ENCODE measurements at places on chromosomes 5 and 9.

- no peak for DNase-seq
These were observed 123.1 kb downstream of the TLE4 start for GRCh38 chr9:79694676-79695400.

DNA sequence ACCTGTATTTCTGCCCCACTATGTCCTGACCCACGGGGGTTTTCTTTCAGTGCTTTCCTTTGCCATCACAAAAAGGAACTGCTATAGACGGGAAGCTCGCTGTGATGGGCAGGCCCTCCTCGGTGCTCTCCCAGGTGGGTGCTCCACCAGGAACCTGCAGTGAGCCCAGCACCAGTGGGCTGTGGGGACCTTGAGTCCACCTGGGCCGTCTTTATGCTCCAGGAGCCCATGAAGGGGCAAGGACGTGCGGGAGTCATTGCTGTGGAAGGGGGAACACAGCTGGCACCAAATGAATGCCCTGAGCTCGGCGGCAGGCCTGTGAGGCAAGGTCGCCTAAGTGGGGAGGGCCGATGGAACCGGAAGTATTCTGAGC is 36.7 kb upstream of the SLC6A3 start:
- no peak for DNase-seq

GRCh38 chr9:18127499-18127875 is 346.5 kb upstream of the ADAMTSL1 start:
- no peak for DNase-seq

DNA sequence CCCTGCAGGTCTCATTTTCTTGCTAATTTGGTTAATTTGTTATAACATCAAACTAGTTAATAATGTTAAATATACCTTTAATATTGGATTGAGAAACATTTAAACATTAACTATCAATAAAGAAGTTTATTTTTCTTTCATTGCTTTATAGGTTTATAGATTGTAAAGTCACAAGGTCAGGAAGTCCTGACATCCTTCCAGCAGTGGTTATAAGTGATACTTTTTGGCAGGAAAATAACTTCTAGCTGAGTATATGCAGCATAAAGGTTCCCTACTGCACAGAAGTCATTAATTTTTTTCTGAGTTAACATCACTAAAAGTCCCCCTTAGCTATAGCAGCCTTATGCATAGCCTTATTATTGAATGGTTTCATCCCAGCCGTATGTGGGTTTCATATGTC is 85.5 kb downstream of the LNPEP start:
- no peak for DNase-seq

GRCh38 chr5:125194883-125195282 is 448.4 kb upstream of the ZNF608 start:
- no peak for DNase-seq

DNA sequence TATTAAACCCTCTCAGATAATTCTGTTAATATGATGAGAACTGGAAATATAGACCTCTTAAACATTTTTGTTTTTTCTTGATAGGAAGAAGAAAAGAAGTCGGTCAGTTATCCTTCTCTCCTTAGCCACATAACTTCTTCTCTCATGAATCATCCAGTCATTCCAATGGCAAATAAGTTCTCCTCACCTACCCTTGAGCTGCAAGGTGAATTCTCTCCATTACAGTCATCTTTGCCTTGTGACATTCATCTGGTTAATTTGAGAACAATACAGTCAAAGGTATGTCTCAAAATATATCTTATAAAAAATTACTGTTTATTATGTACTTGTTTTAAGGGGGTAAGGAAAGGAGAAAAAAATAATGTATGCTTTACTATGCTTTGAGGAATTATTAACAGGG is 165.3 kb downstream of the MAN2A1 start:
- DNase-seq: no peak

GRCh38 chr5:136016945-136017530 is 11.8 kb upstream of the TGFBI start:
- no peak for DNase-seq

DNA sequence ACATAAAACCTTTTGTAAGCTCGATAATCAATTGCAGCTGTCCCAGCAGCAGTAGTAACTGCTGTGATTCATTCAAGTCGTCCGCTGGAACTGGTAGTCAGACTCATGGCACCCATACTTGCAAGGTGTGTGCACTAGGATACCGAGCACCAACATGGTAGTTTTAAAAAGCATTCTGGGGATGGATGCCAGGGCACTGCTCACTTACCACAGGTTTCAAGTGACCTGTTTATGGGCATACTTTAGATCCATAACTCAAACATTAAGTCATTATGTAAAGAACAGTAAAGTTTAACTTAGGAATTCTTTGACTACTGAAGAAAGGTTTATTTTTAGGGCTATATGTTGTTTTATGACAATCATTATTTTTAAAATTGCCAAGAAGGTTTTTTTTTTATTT is 2277.6 kb downstream of the MAT2B start:
- no peak for DNase-seq

GRCh38 chr5:22593592-22593991 is 259.6 kb downstream of the CDH12 start:
- no peak for DNase-seq

DNA sequence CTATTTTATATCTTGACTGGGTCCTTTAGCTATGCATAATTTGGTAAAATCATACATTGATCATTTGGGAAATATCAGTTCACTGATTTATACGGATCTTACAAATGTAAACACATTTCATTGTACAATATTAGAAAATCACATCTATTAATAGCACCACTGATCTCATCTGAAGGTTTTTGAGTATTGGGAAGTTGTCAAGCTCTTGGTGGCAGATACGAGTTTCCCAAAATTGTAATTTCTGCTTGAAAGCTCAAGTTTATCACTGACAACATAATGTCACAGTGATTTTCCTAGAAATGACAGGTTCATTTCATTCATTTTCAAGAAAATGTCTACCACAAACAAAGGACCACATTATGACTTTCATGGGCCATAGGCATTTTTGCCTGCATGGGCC is 3.0 kb upstream of the MACROH2A1 start:
- no peak for DNase-seq

GRCh38 chr5:112857866-112858265 is 3.2 kb upstream of the SRP19 start:
- DNase-seq: no peak

DNA sequence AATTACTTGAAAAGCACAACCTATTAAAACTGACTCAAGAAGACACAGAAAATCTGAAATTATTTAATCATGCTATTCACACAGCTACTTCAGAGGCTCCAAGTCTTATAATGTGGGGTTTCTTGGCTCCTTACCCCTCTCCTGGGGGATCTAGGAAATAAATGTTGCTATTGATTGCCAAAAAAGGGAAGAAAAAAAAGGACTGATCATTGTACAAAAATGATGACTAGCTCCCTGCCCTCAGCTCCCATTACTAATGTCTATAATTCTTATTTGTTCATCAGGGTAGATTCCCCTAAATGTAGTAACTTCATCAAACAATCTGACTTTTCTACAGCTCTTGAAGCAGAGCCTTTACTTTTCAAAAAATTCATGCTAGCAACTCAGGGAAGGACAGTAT is 3.3 kb upstream of the SMC5 start:
- DNase-seq: no peak

DNA sequence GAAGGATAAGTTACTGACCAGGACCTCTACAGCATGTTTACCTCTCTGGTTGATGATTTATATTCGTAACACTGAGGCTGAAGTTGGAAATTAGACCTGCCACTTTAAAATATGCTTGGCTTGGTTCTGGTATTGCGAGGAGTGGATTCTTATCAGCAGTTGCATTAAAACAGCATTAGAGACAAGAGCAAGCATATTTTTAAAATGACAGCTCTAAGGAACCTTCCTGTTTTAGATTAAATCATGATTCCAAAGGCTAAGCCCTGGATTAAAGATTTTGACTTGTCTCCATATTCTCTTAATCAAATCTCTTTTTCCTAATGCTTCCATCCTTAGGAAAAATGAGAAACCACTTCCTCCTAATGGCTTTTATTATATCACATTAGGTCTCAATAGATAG is 277.8 kb downstream of the KCTD16 start:
- DNase-seq: no peak

- no peak for DNase-seq
These were observed 107.3 kb upstream of the SARDH start for GRCh38 chr9:133845440-133845839.

DNA sequence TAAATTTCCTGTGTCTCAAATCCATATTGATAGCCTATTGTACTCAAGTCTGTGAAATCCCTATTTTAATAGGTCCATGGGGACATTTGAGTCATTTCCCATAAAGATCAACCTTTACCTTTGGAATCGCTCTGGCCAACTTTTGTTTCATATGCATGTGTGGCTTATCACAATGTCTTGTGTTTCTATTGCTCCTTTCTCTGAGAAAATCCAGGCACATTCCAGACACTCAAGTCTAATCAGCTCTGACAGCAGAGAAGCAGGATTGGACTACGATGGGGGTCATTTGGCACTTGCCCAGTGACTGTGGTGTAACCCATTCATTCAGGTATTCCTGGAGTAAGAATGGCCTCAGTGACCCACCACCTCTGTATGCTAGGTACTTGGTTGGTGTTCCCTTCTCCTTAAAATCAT is 48.4 kb downstream of the ACTBL2 start:
- DNase-seq: no peak

- DNase-seq: no peak
These were observed 59.3 kb downstream of the SLC46A2 start for GRCh38 chr9:112831281-112831851.

DNA sequence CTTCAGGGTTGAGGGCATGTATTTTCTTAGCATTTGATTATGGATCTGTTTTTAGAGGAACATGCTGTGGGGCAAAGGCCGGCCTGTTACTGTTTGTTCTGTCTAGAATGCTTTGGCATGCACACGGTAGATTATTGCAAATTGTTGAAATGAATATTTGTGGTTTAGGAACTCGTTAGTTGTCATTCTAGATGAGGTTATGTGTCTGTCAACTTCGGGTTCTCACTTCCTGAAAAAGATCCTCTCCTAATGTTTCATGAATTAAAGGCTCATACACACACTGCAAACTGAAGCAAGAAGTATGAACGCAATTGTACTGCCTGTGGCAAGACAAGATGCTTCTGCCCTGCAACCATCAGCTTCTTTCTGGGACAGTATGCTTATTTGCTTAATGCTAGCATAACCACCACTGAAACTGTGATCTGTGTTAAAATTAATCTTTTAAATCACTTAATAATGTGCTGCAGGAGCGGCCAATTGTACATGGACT is 99.6 kb downstream of the BASP1 start:
- DNase-seq: no peak

DNA sequence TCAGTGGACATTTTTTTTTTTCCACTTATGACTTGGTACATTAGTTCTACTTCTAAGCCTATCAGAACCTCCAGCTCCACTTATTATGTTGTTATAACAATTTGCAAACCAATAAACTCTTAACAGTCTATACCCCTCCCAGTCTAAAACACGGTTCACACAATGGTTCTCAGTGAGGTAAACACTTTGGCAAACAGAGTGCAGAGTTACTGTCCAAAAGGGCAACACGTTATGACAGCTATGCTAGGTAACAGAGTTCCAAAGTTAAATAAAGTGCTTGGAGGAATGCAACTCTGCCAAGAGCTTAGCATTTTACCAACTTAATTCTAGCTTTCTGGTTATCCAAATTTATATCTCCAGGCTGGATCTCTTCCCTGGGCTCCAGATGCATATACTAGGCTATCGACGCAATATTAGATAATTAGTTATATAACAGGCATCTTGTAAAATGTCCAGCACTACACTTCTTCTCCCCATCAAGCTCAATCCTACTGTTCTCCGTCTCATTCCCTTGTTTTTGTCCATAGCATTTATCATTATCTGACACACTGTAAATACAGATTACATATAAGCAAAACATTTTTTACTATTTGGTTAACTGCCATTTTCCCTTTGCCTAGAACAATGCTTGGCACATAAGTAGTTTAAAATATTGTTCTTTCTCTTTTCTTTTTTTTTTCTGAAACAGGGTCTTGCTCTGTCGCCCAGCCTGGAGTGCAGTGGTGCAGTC is 14.3 kb downstream of the FNBP1 start:
- no peak for DNase-seq

DNA sequence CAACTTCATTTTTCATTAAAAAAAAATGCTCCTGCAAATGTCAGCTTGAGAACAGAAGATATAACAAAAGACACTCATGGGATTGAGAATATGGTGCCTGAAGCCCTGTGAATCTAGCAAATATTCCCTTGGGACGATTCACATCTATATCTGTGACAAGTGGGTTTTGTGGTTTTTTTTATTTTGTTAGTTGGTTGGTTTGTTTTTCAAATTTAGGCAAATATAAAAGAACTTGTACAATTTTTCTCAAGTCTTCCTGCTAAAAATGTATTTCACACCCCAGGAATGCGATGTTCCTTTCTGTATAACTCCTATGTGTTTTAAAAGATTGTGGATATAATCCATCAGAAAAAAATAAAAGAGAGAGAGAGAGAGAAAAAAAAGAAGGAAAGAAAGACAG is 1061.8 kb upstream of the ARRDC3 start:
- no peak for DNase-seq

DNA sequence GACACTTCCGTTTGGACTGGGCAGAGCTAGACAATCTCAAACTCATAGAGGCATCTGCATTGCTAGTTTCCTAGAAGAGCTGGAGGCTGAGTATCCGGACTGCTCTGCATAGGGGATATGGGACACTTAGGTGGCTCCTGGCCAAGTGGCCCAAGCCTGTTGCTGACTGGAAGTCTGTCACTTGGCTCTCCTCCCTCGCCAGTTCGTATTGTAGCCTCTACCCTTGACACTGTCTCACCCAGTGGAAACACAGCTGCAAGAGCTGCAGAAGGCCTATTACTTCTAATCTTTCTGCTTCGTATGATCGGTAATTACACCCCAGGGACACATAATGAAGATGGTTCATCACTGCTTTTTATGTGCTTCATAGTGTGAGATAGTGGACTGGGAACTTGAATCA is 34.7 kb downstream of the ITGA1 start:
- DNase-seq: no peak

- no peak for DNase-seq
These were observed 96.7 kb upstream of the RUFY1 start for GRCh38 chr5:179453616-179454015.

DNA sequence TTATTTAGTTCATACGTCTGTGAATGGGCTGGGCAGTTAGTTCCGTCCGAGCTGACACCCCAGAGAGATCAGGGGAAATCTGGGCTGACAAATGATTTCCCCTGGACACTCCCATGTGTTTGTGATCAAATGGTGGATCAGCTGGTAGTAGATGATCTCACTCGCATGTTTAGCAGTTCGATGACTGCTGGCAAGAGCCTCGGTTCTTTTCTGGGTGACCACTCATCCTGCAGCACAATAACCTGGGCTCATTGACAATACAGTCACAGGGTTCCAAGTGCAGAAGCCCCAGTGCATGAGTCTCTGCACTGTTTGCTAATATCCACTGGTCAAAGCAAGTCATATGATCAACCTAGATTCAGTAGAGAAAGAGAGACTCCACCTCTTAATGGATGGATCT is 155.9 kb downstream of the NR2F1-AS1 start:
- no peak for DNase-seq

Measured in stimulated activated CD4-positive, alpha-beta T cell treated with anti-CD3 and anti-CD28 coated beads, Interleukin-15, amount 100 ng/mL, for 1 hour (primary cell).